ENCODE measurements at places on chromosomes 6 and 20.
A peak's percentile ranks its signal among the peaks of the same experiment; 100 is the strongest.

- DNase-seq: no peak
These were observed 91.6 kb downstream of the EPM2A start for GRCh38 chr6:145643760-145644159.

DNA sequence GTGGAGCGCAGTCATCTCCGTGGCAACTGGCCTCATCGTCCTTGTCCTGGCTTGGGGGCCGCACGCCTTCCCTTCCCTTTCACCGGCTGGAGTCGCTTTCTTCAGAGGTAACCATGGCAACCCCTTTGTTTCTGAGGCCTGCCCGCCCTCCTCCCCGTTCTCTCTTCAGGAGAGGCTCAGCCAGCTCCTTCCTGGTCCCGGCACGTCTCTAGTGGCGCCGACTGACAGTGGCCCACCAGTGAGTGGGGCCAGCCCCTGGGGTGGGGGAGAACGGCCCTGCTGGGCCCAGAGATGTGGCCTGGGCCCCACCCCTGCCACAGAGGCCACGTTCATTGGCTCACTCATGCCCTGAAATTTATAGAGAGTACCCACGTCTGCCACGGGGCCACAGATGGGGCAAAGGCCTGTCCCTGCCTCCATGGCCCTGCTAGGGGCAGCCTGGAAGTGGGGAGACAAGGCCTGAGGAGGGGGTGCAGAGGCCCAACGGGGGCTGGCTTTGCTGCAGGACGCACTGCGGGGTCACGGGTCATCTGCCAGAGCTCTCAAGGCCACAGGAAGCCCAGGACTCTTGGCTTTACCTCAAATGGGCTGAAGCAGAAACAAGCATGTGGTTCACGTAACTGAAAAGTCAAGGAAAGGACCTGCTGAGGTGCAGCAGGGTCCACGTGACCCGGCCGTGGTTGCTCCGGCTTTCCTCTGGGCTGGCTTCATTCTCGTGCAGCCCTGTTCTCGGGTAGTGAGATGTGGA, 1.4 kb upstream of the OSBPL2 start:
- DNase-seq: no peak

DNA sequence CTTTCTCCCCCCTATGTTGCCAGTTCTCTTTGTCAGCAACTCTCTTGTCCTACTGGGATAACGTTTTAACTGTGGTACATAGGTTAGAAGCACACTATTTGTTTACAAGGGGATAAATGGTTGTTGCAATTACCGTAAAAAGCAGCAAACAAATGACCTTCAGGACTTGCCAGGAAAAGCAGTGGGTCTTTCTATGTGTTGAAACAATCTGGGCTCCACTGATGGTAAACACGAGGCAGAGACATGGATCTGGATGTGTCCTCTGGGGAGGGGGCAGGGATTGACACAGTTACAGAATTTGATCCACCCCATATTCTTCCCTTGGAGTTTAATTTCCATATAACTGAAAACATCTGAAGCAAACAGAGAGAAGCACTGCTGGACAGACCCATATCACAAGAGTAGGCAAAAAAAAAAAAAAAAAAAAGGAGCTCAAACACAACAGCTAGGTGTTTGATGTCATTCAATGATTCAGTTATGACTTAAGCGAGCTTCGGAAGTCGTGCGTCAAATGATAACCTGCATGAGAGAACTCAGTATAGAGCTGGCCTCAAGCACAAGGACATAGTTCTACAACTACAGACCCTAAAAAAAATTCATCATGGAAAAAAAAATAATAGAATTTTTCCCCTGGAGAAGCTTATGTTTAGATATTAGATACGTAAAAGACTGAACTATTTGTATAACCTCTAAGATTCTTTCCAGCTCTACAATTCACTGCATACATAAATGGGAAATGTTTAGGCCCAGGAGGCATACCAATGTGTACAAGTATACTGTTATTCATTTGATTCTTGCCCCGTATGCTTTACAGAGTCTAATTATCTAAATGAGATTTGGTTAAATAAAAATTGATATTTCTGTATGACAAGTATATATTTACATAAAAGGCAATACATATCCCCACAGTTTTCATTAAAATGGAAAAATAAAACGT, 127.7 kb downstream of the ALDH8A1 start:
- no peak for DNase-seq

- DNase-seq: no peak
These were observed 38.3 kb upstream of the SLC32A1 start for GRCh38 chr20:38685853-38686473.

- DNase-seq: peak; percentile 94
These were observed at the start of gene KHDRBS2 for GRCh38 chr6:62285612-62286469. TSS of gene KHDRBS2 (minus strand) at chr6:62286225.

DNA sequence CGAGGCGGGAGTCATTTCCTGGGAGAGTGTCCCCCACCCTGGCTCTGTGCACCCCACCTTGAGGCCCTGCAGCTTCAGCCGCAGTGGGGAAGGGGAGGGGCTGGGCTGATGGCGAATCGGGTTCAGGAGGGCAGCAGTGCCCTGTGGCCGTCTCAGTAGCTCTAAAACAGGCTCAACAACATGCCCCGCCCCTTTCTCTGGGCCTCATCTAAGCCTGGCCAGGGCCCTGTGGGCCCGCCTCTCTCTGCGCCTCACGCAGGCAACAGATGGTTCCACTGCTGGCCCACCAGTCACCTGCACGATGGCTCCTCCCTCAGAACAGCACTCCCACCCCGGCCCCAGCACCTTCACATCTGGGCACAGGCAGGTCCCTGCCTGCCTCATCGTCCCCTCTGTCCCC, 30.2 kb downstream of the CHRNA4 start:
- peak; percentile 84 for DNase-seq
